NCI-H1694 treated with DMSO at 0.1 percent for 48 hours (cell line): ENCODE measurements at places on chromosomes 4 and X.
A peak's percentile ranks its signal among the peaks of the same experiment; 100 is the strongest.

GRCh38 chrX:9569876-9570301, 105.0 kb downstream of the TBL1X start:
- DNase-seq, result no peak

- DNase-seq, result no peak
These were observed at the start of gene DNASE1L1 for GRCh38 chrX:154409222-154409871. Gene DNASE1L1 (minus strand): TSS chrX:154409254. CDS start chrX:154405568, 3,686 bp downstream.

DNA sequence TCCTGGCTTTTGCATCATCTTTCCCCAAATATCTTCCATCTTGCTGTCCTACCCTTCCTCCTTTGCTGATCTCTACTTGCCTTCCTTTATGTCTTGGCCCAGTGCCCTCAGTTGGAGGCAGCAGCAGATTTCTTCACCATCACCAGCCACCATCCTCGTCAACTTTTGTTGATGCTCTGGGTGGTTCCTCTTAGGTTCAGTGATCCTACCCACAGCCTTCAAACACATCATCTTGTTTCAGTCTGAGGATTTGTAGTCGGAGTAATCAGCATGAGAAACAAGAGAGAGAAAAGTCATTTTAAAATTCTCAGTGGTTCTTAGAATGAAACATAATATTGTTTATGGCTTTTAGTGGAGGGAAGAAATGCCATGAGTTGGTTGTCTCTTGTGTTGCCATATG, 65.8 kb downstream of the FTHL17 start:
- no peak for DNase-seq

DNA sequence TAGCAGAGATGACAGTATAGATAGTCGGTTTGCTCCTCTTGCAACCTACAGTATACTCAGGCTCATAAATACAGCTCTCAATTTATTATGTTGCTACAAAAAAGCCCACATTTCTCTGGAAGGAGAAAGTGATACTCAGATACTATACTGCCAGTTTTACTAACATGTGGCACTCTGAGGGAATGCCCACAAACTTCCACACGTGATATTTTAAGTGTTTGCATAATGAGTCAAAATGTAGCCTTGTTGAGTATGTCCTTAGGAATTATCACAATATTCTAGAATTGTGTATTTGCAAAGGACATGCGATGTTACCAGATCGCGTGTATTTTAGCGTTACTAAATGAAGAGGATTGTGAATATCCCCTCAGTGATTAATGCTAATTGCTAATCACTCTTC, 929.1 kb downstream of the STIM2 start:
- DNase-seq, result no peak

DNA sequence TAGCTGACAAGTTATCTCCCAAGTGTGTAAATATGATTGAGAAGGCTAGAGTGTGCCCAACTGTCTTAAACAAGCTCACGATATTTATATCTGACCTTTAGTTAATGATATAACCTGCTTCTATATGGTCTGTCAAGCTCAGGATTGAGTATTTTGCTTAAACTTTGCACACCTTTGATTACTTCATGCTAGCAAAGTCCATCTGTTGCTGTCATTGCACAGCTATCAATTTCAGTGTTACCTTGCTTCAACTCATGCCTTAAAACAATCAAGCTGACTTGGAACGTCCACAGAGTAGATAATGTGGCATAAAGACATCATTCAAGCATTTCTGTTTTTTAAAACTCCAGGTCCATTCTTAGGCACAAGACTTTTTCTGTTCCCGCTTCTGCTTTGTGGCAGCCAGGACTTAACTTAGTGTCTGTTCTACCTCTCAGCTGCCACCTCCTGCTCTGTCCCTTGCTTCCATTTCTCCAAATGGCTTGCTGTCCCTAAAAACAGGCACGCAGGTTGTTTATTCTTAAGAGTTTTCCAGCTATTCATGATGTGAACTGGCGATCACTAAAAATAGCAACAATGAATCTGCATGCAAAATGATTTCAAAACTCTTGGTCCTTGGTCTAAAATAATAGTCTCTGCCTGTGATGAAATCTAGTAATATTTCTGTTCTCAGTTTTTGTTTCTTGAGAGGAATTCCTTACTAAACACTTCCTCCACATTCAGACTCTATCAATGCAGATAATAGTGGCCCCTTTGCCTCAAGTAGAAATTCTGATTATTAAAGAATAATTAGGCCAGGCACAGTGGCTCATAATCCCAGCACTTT, 16.3 kb upstream of the NEIL3 start:
- DNase-seq, result no peak

GRCh38 chr4:124173912-124174311, 538.6 kb downstream of the ANKRD50 start:
- DNase-seq, result no peak

- no peak for DNase-seq
These were observed 40.1 kb downstream of the LDB2 start for GRCh38 chr4:16858275-16858752.

DNA sequence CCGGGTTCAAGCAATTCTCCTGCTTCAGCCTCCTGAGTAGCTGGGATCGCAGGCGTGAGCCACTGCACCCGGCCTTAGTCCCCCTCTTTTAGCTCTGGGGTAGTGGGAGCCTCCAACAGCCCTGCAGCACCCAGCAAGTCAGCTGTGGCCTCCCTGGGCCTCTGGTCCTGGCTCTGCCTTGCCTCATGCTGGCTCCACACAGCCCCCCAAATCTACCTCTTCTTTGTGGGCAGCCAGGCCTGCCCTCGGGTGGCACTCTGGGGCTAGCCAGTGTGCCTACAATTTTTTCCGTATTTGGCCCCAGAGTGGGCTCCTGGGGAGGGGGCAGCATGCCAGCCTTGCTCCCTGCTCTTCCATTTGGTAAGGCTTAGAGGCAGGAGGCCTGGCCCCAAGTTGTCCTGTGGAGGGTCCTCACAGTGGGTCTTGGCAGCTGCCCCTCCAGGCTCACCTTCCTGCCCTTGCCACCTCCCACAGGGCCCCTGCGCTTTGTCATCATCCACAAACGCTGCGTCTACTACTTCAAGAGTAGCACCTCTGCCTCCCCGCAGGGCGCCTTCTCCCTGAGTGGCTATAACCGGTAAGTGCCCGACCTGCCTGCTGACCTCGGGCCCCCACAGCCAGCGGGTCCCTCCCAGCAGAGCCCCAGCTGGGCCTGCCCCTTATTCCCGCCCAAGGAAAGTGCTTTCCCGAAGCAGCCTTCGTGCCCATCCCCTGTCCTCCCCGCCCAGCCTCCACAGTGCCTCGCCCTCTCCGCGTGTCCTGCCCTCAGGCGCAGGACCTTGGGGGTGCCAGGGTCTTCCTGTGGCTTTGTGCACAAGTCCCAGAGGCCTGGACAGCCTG, 21.0 kb upstream of the ADD1 start:
- no peak for DNase-seq

DNA sequence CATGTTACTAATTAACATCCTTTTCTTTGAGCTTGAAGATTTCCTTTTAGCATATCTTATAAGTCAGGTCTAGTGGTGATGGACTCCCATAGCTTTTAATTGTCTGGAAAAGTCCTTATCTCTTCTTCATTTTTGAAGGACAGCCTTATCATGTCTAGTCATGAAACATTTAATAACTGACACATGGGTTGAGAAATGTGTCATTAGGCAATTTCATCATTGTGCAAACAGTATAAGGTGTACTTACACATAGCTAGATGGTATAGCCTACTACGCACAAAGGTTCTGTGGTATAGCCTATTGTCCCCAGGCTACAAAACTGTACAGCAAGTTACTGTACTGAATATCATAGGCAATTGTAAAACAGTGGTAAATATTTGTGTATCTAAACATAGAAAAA, 34.5 kb upstream of the ALG13 start:
- no peak for DNase-seq

- no peak for DNase-seq
These were observed 216.9 kb upstream of the NEIL3 start for GRCh38 chr4:177092807-177093206.

DNA sequence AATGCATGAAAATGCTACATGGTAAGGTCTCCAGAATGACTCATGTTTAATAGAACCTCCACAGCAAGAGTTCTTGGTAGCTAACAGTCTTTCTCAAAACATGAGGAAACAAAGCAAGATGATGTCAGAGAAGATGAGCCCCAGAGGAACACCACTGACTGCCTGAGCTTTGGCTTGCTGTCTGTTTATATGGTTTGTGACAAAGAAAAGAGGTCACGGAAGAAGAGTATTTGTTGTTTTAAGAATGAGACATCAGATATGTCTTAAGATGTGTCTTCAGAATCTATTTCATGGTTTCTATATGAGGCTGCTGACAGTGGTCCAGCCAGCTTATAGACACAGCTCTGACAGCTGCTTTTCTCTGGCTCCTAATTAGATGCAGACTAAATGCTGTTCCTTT, 18.8 kb upstream of the AREG start:
- DNase-seq, result no peak

DNA sequence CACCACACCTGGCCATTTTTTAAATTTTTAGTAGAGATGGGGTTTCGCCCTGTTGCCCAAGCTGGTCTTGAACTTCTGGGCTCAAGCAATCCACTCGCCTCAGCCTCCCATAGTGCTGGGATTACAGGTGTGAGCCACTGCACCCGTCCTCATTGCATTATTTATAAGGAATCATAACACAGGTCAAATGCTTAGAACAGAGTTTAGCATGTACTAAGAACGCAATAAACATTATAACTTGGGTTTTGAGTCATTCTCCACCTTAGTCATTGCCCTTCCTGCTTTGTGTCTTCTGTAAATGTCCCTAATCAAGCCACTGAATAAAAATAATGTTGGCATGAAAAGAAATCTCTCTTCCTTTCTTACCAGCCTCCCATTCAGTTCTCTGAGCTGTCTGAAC, 38.5 kb upstream of the SHROOM4 start:
- no peak for DNase-seq

DNA sequence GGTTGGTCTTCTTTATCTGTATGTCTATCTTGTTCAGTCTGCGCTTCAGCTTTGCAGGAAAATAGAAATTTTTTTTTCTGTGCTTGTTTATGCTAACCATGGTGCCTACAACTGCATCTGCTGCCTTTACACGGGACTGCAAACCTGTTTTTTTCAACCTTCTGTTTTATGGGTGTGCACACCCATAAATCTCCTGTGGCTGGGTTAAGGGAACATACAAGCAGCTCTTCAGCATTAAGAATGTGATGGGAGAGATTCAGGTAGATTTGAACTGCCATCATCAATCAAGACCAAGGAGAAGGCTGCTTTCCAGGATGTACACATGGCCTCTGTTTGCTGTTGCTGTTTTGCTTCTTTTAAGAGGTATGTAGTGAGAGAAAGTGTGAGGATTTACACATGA, 502.9 kb downstream of the ANKRD50 start:
- DNase-seq, result no peak

- DNase-seq, result no peak
These were observed 962.9 kb upstream of the GRID2 start for GRCh38 chr4:91340822-91341221.

GRCh38 chrX:1612641-1613286, 2.1 kb upstream of the ASMT start:
- DNase-seq, result no peak

DNA sequence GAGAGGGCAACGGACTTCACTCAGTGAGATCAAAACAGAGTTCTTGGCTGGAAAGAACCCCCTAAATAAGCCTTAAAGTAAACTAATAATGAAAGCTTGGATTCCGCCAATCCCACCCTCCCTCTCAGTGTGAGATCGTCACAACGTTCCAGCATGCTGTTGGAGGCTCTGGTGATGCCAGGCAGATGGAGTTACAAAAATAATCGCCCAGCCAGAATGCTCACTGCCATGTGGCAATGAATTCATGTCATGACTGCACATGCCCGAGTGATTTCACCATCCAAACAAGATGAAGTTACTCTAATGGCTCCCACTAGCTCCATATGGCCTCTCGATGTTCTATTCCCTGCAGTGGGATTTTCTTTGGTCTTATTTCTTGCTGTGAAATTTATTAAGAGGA, 248.0 kb downstream of the SPATA18 start:
- DNase-seq, result peak; percentile 95

GRCh38 chrX:76454456-76454927, 27.0 kb downstream of the MAGEE1 start:
- DNase-seq, result peak; percentile 32

- DNase-seq, result no peak
These were observed 74.9 kb upstream of the MAOA start for GRCh38 chrX:43581167-43581566.

DNA sequence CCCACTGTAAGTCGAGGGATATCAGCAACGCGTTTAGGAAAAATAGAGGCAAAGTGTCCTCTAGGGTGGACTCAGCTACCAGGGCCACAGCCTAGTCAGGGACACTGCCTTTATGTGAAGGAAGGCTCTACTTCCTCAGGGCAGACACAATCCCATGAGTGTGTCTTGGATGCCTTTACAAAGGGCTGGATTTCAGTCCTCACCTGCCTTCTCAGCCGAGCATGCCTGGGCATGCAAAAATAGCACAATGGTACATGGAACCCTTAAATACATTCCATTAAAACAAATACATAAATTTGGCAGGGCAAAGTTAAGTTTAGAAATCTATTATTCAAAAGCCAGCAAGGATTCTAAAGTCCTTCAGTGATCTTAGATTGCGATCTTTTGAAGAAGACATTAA, 51.1 kb downstream of the DMD start:
- no peak for DNase-seq

DNA sequence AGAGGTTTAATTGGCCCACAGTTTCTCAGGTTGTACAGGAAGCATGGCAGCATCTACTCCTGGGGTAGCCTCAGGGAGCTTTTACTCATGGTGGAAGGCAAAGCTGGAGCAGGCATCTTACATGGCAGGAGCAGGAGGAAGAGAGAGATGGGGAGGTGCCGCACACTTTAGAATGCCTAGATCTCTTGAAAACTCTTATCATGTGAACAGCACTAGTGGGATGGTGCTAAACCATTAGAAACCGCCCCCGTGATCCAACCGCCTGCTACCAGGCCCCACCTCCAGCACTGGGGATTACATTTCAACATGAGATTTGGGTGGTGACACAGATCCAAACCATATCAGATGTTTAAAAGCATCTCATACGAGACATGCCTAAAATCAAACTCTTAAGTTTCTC, 41.6 kb upstream of the SCOC start:
- no peak for DNase-seq

DNA sequence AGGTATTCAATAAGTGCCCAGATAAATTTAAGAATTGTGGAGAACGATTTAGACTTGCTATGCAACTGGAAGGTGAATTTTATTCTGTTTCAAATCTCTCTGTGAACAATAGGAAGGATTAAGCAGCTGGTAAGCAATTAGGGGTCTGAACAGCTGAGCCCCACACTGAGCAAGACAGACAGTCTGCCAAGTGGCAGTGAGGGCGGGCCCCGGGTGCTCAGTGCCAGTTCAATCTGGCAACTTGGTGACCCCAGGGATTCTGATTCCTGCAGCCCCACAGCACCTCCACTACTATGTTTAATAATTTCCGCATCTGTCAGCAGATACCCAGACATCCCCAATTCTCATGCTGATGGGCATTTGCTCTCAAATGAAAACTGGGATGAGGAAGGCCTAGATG, 317.3 kb downstream of the PPP1R2C start:
- peak; percentile 53 for DNase-seq

GRCh38 chr4:141912831-141913230, 276.4 kb downstream of the IL15 start:
- no peak for DNase-seq

DNA sequence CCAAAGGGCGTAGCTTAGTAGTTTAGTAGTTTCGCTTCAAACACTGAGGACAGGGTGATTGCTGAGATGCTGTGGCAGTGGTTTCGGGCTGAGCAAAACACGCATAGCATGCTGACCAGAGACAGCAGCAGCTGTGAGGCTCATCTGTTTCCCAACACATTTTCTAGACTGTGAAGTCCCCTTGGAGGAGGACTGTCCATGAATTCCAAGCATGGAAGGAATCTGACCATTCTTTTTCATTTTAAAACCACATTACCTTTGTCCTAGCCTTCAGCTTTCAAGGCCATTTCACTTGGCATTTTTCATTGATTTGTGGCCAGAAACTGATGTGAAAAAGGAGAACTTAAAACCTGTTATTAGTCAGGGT, 240.9 kb downstream of the PALLD start:
- no peak for DNase-seq
